ENCODE measurements at places on chromosomes 16 and 17.

DNA sequence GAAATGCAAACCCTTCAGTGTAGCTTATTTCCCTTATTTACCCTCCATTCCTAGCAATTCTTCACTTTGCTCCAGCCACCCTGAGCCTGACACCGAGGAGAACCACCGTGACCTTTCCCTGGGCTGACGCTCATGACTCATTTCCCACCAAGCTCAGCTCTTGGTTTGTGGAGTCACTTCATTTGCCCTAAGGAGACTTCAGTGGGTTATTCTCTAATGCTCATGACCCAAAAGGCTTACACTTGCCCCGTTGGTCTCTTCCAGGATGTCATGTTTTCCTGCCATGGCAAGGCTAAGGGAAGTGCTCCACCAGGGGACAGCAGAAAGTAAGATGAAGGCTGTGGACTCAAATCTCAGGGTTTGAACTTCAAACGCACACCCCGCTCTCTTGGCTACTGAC is 161.0 kb downstream of the CBLN1 start:
- H3K27me3 ChIP-seq = no peaks in the 10 kb centered on the region
- no peak for DNase-seq
- no peak overlapping the region for H3K27ac ChIP-seq
- H3K4me1 ChIP-seq = no peaks in the 10 kb centered on the region
- no peaks in the 10 kb centered on the region for H3K36me3 ChIP-seq

GRCh38 chr16:78882751-78883150 is 717.8 kb downstream of the MAF start:
- H3K27ac ChIP-seq = no peak overlapping the region
- H3K4me1 ChIP-seq = no peaks in the 10 kb centered on the region
- H3K36me3 ChIP-seq = no peaks in the 10 kb centered on the region
- no peak overlapping the region for H3K4me3 ChIP-seq
- H3K27me3 ChIP-seq = no peaks in the 10 kb centered on the region

GRCh38 chr17:49866019-49866380 is 18.1 kb upstream of the TAC4 start:
- H3K36me3 ChIP-seq = no peaks in the 10 kb centered on the region
- peaks cover 4% of the 10 kb centered on the region for H3K27me3 ChIP-seq
- peaks cover 15% of the 10 kb centered on the region for H3K4me1 ChIP-seq
- H3K4me3 ChIP-seq = no peak overlapping the region
- no peak overlapping the region for H3K27ac ChIP-seq
- DNase-seq = no peak

DNA sequence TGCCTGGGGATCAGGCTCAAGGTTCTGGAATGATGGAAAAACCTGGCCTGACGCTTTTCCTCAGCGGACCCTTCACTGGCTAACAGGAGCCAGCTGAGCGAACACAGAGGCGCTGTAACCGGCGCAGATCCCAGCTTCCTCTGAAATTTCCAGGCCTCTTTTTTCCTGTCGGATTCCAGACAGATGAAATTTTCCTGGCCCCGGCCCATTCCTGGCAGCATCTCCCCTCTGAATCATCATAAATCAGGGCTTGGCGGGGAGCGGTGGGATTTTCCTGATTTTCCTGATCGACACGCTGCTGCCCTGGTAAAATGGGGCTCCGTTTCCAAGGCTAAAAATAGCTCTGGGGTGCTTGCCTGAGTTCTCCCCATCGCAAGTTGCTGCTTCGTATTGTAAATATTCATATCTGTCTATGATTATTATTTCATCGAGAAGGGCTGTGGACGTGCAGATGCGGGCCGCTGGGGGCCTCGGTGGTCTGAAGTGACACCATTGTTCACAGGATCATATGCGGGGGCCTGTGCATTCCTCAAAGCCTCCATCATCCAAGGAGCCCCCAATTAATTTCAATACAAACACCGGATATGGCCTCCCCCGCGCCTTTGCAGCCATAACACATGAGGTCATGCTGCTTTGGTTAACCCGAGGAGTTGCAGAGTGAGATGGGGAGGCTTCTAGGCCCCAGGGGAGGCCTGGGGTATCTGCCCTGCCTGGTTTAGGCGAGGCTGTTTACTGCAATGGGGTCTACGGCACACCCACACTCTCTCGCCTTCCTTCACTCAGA is 45.8 kb upstream of the ETV4 start:
- no peak for DNase-seq
- H3K36me3 ChIP-seq = no peaks in the 10 kb centered on the region
- no peaks in the 10 kb centered on the region for H3K27me3 ChIP-seq
- H3K4me1 ChIP-seq = no peaks in the 10 kb centered on the region
- H3K27ac ChIP-seq = no peak overlapping the region

GRCh38 chr17:65914784-65915342 is 277.1 kb downstream of the CEP112 start:
- H3K4me1 ChIP-seq = no peaks in the 10 kb centered on the region
- H3K4me3 ChIP-seq = no peak overlapping the region
- no peaks in the 10 kb centered on the region for H3K27me3 ChIP-seq
- no peak overlapping the region for H3K27ac ChIP-seq
- H3K36me3 ChIP-seq = no peaks in the 10 kb centered on the region

DNA sequence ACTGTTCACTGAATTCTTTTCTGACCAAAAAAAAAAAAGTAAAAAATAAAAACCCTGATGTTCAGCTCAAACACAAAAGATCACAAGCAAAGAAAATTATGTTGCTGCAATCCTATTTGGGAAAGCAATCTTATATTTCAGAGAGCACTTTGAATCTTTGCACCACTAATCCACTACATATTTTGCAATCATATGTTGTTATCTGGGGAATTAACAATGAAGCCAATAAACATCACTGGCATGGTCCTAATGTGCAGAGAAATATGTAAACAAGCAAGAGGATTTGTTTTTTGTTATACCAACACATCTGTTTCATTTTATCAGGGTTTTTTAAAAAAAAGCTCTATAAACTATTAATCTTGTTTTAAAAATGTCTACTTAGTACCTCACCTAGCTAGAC is 84.1 kb downstream of the TOX3 start:
- no peaks in the 10 kb centered on the region for H3K4me1 ChIP-seq
- no peaks in the 10 kb centered on the region for H3K36me3 ChIP-seq
- H3K27me3 ChIP-seq = no peaks in the 10 kb centered on the region
- no peak overlapping the region for H3K4me3 ChIP-seq
- no peak for DNase-seq
- no peak overlapping the region for H3K27ac ChIP-seq

- H3K4me1 ChIP-seq = no peaks in the 10 kb centered on the region
- no peak overlapping the region for H3K4me3 ChIP-seq
- H3K36me3 ChIP-seq = no peaks in the 10 kb centered on the region
- no peak for DNase-seq
Observed at GRCh38 chr16:62280506-62280905, 244.3 kb upstream of the CDH8 start.

- H3K27me3 ChIP-seq = no peaks in the 10 kb centered on the region
- peaks cover 63% of the 10 kb centered on the region for H3K4me1 ChIP-seq
- DNase-seq = no peak
- H3K4me3 ChIP-seq = peak overlapping the region; percentile 52
Observed at GRCh38 chr16:1470481-1471251, 4.2 kb downstream of the CLCN7 start.

DNA sequence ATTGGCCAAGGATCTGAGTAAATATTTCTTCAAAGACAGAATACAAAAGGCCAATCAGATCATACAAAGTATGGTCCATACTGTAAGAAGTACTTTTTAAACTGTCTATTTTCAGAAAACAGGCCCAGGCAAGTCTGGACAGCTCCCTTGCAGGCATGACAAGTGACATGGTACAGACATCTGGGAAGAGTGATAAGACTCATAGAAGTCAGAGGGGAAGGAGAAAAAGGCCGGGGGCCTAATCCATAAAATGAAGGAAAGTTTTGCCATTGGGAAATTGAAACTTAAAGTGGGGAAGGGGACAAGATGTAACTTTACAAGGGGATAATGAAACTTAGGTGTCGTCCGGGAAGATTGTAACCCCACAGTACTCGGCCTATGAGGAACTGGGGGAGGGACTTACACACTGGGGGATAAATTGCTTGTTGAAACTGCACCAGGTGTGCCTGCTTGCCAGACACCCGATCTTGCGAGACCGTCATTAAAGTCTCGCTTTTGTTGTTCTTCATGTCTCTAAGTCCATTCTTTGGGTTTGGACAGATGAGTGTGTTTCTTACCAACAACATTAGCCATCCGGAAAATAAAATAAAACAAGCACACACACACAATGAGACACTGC is 684.0 kb downstream of the CDH11 start:
- no peaks in the 10 kb centered on the region for H3K4me1 ChIP-seq
- H3K27me3 ChIP-seq = no peaks in the 10 kb centered on the region
- no peak overlapping the region for H3K4me3 ChIP-seq

DNA sequence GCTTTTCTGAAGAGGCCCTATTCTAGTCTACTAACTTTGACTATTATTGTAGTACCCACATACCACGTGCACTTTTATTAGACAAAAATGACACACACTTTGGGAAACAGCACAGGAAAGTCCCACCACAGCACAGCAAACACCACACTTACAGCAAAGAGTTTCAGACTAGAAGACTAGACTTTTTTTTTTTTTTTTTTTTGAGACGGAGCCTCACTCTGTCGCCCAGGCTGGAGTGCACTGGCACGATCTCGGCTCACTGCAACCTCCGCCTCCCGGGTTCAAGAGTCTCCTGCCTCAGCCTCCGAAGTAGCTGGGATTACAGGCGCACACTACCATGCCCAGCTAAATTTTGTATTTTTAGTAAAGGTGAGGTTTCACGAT is 20.1 kb downstream of the YWHAE start:
- H3K27ac ChIP-seq = no peak overlapping the region
- no peak overlapping the region for H3K4me3 ChIP-seq
- H3K36me3 ChIP-seq = peaks cover 12% of the 10 kb centered on the region
- H3K4me1 ChIP-seq = no peaks in the 10 kb centered on the region
- no peaks in the 10 kb centered on the region for H3K27me3 ChIP-seq

- H3K27me3 ChIP-seq = no peaks in the 10 kb centered on the region
- no peak overlapping the region for H3K27ac ChIP-seq
- no peak overlapping the region for H3K4me3 ChIP-seq
- DNase-seq = no peak
Observed at GRCh38 chr17:49425004-49425286, 10.3 kb upstream of the PHB1 start.

DNA sequence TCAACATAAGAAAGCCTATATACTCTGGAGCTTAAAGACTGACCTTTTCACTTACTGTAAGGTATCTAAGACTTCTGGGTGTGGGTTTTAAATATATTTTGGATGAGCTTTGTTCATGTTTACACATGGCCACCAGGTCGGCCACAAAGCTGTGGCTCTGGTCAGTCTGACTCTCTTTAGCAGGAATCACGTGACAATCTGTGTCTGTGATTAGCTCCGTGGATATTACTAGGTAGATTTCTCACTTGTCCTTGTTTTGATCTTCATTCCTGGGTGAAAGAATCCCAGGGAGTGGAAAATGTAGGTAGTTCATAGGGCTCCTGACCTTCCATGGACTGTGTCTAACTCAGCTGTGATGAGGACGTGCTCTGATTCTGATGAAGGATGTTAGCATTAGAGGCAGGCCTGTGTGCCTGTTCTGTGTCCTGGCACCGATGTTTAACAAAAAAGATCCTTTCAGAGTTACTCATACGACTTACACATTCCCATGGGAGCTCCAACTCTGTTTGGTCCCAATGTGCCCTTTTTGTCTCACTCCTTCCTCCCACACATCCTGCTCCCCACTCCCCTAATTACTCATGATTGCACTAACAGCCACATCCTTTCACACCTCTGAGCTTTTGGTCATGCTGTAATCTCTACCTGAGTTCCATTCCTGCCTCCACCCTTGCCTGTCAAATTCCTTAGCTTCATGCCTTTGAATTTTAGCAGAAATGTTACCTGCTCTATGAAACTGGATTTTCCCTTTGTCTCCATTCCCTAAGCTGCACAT is 425.1 kb downstream of the MAF start:
- no peak overlapping the region for H3K4me3 ChIP-seq
- no peaks in the 10 kb centered on the region for H3K27me3 ChIP-seq
- no peaks in the 10 kb centered on the region for H3K4me1 ChIP-seq
- no peaks in the 10 kb centered on the region for H3K36me3 ChIP-seq

GRCh38 chr17:46943501-46944393 is 20.8 kb downstream of the GOSR2 start:
- peaks cover 22% of the 10 kb centered on the region for H3K36me3 ChIP-seq
- H3K4me3 ChIP-seq = no peak overlapping the region
- no peaks in the 10 kb centered on the region for H3K27me3 ChIP-seq
- H3K4me1 ChIP-seq = no peaks in the 10 kb centered on the region

DNA sequence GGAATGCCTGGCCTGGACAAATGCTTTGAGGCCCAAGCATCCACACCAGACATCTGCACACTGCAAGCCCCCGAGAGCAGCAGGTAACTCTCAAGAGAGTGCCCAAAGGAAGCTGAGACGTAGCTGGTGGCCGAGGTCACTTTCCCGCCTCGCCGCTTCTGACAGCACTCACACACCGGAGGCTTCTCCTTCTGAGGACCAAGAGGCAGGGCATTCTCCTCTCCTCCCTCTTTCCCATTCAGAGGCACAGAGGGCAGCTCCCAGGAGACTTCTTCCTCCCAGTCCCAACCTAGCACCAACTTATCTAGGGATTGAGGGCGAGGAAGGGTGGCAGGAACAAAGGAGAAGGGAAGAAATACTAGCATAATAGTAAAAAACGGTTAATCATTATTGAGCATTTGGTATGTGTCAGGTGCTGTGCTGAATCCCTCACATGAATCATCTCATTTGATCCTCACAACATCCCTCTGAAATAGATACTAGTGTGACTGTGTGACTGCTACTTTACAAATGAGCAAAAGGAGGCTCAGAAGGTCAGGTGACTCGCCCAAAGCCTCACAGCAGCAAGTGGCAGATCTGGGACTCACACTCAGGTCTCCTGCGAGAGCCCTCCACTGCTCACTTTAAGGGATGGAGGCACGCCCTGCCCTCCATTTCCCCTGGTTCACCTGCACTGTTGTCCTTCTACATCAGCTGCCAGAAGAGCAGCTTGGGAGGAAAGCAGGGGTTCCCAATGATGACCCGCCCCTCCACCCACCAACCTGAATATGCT is 41.8 kb downstream of the MYO18A start:
- peaks cover 85% of the 10 kb centered on the region for H3K4me1 ChIP-seq
- H3K4me3 ChIP-seq = peak overlapping the region; percentile 80
- H3K36me3 ChIP-seq = no peaks in the 10 kb centered on the region
- H3K27ac ChIP-seq = peak overlapping the region; percentile 90

DNA sequence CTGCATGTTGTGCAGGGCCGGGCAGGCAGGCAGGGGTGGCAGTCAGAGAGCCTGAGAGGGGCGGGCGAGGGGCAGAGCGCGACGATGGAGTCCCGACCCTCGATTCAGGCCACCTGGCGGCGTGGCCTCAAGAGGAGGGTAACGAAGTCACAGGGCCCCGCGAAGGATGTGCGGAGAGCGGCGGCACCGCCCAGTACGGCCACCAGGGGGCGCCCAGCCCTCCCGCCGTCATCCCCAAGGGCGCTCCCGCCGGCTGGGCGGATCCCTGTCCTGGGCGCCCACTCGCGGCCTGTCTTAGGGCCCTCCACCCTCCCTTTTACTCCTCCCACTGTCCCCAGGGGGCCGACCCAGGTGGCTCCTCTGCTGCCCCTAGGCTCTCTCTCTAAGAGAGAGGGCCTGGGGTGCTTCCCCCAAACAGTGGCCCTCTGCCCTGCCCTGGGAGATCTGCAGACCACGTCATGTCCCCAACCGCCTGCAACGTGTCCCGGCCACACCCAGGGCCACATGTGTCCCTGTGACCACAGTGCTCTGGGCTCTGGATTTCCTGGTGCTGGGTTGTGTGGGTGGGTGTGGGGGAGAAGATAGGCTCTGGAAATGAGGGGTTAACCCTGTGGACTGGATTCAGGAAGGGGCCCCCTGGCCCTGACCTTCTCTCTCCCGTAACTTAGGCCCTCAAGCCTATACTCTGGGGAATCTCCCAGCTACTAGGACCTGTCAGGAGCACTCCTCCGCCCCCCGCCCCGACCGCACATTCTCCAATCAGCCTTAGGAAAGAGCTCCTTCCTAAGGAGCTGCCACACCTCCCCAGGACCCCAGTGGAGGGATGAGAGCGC is 5.9 kb downstream of the DPEP2 start:
- H3K4me1 ChIP-seq = peaks cover 32% of the 10 kb centered on the region
- H3K4me3 ChIP-seq = no peak overlapping the region
- DNase-seq = peak; percentile 85
- no peaks in the 10 kb centered on the region for H3K27me3 ChIP-seq
- H3K27ac ChIP-seq = peak overlapping the region; percentile 81
- peaks cover 10% of the 10 kb centered on the region for H3K36me3 ChIP-seq

All from common myeloid progenitor, CD34-positive (primary cell).